ENCODE measurements at places on chromosomes 13 and 19.
A peak's percentile ranks its signal among the peaks of the same experiment; 100 is the strongest.

- no peak for DNase-seq
Observed at GRCh38 chr13:94324767-94325540, 154.5 kb downstream of the DCT start.

- no peak for DNase-seq
Observed at GRCh38 chr13:93853912-93854311, 625.6 kb downstream of the DCT start.

GRCh38 chr19:46115396-46116106 lies 8.9 kb downstream of the IGFL3 start:
- no peak for DNase-seq

DNA sequence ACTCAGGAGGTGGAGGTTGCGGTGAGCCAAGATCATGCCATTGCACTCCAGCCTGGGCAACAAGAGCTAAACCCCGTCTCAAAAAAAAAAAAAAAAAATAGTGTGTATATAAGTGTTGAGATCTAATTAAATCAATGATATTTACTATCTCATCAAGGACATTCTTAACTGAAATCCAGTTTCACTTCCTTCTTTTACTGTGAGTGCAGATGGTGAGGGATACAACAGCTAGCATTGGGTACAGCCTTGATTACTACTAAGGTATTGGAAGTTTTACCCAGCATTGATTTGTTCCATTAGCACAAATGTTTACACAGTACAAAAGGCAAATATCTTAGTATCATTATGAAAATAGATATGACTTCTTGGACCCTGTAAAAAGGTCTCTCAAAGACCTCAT lies 546.6 kb downstream of the KCTD12 start:
- no peak for DNase-seq

- no peak for DNase-seq
Observed at GRCh38 chr13:103255587-103256301, 189.5 kb upstream of the SLC10A2 start.

GRCh38 chr13:53601113-53601512 lies 572.5 kb downstream of the OLFM4 start:
- DNase-seq, result no peak

- DNase-seq, result no peak
Observed at GRCh38 chr19:55196803-55197202, 12.5 kb downstream of the PTPRH start.

- DNase-seq, result no peak
Observed at GRCh38 chr19:44574186-44574950, 39.0 kb upstream of the IGSF23 start.

- no peak for DNase-seq
Observed at GRCh38 chr19:3007975-3008374, 21.1 kb downstream of the TLE2 start.

GRCh38 chr13:38685431-38685830 lies 1.4 kb upstream of the FREM2 start:
- DNase-seq, result no peak

DNA sequence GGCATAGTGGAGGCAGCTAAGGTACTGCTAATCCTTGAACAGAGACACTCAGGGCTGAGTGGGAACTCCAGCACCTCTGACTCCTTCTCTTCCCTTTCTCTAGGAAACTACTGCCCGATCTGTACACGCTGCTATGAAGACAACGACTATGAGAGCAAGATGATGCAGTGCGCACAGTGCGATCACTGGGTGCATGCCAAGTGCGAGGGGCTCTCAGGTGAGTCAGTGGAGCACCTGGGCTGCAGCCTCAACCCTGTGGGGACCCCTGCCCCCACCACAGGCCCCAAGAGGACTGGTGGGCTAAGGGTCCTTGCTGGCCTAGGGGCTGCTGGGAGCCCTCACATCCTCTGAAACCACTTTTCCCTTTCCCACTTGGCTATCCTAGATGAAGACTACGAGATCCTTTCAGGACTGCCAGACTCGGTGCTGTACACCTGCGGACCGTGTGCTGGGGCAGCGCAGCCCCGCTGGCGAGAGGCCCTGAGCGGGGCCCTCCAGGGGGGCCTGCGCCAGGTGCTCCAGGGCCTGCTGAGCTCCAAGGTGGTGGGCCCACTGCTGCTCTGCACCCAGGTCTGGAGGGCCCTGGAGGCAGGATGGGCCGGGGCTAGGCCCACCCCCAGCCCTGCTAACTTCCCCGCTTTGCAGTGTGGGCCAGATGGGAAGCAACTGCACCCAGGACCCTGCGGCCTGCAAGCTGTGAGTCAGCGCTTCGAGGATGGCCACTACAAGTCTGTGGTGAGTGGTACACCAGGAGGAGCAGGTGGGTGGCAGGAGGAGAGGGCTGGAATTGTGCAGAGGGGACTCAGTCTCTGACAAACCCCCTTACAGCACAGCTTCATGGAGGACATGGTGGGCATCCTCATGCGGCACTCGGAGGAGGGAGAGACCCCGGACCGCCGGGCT lies 9.5 kb downstream of the KMT2B start:
- no peak for DNase-seq

DNA sequence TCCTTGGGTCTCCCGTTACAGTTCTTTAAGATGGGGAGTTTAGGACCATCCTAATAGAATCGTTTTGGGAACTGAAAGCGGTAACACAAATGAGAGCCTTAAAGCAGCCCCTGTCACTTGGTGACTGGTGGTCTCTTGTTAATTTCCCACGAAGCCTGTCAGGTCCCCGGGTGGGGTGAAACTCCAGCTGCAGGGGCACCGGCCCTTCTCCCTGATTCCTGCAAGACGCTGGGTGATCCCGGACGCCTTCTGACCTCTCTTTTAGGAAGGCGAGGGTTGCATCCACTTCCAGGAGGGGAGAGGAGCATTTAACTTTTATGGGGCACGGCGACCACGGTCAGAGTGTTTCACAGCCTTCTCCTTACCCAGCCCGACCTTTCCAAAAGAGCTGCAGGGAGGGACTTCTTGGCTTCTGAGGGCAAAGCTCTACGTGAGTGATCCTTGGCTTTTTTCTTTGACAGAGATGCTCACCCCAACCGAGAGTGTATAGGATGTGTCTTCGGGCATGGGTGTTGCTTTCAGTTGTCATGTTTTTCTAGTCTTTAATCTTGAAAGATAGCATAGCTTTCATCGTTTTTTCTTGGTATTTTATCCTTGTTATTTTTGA lies 688 bp downstream of the ZNF225 start:
- no peak for DNase-seq

- peak; percentile 68 for DNase-seq
Observed at GRCh38 chr19:46748325-46749109, 2.3 kb upstream of the STRN4 start.

DNA sequence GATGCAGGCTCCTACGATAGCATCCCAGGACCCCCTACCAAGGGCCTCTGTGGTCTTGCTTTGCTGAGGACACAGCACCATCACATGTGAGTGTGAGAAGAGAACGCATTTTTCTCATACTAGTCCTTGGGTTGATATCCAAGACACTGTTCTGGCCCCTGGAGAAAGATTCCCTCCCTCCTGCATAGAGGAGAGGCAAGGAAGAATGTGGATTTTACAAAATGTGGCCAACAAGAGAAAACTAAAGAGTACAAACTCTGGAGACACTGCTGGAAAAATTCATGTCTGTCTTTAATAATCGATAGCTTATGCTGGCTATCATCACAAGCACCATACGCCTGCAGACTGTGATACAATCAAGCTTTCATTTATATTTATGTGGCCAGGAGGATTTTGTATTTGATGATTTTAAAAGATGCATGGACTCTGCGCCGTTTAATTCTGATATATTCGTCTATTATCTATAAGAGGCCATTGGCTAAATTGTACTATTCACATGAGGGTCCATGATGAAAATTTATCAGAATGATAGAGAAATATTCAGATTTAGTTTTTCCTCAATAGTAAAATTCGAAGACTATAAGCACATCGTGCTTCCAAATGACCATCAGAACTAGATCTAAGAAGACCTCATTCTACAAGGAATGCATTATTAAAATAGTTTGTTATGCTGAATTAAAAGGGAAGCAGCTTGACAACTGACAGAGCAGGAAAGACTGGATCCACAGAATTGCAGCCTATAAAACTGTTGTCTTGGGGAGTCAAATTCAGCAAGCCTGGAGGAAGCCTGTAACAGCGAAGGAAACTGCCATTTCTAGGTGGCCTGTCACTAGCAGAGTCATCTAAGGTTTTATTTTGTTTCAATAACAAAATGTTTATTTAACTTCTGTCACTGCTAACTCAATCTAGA lies 578.7 kb downstream of the DIAPH3 start:
- no peak for DNase-seq

- DNase-seq, result no peak
Observed at GRCh38 chr13:18943273-18943672, 238.4 kb downstream of the TUBA3C start.

DNA sequence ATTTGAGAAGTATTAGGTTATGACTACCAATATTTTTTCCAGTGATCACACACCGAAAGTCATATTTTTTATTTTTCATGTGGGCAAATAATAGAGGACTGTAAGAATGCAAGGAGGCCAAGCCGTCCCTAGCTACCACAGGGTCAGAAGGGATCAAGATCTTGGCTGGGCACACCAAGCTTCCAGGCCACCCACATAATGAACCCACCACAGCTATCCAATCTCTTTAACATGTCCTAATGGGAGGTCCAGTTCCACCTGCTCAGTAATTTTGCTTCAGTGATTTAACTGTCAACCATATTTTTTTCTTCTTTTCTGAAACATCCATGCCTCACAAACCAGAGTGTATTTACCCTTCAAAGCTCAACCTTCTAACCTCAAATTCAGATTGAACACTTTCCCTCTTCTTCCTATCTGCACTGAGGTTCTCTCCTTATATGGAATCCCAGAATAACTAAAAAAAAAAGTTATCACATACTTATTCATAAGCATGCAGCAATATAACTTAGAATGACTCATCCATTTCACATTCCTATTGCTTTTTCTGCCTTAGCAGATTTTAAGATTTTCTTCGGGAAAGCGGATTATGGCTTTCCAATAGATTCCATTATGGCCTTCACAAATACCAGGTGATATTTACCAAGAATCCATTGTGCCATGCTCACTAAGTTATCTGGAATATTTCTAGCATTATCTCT lies 12.2 kb downstream of the ARGLU1 start:
- DNase-seq, result no peak

- no peak for DNase-seq
Observed at GRCh38 chr19:4301590-4302242, 473 bp downstream of the TMIGD2 start.

DNA sequence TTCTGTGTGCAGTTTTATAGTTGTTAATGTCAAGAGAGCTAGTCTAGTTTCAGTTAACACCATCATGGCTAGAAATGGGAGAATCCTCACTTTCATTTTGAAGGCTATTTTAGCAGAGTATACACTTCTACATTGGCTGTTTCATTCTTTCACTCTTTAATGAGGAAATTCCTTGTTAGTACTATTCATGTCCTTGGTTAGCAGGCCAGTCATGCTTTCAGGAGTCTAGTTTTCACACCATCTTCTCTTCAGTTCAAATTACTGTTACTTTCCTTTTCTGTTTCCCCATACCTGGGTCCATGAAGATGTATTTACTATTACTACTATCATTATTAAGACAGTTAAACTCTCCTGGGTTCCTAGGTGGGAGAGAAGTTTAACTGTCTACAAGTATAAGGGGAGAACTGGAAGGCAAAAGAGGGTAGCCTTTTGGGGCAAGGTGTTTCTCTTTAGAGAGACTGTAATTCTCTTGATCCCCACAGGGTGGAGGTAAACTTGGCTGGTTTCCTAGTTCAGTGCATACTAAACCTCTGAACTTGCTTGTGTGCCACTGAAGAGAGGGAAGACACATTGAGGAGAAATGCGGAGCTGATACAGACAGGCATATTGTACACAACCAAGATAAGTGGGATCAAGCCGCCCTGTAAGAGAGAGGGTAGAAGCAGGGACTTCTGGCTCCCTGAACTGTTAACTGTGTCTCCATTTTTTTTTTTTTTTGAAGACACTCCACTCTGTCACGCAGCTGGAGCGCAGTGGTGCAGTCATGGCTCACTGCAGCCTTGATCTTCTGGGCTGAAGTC lies 41.3 kb upstream of the IGFL4 start:
- DNase-seq, result no peak

GRCh38 chr13:79070343-79070974 lies 335.6 kb downstream of the RBM26 start:
- DNase-seq, result no peak

DNA sequence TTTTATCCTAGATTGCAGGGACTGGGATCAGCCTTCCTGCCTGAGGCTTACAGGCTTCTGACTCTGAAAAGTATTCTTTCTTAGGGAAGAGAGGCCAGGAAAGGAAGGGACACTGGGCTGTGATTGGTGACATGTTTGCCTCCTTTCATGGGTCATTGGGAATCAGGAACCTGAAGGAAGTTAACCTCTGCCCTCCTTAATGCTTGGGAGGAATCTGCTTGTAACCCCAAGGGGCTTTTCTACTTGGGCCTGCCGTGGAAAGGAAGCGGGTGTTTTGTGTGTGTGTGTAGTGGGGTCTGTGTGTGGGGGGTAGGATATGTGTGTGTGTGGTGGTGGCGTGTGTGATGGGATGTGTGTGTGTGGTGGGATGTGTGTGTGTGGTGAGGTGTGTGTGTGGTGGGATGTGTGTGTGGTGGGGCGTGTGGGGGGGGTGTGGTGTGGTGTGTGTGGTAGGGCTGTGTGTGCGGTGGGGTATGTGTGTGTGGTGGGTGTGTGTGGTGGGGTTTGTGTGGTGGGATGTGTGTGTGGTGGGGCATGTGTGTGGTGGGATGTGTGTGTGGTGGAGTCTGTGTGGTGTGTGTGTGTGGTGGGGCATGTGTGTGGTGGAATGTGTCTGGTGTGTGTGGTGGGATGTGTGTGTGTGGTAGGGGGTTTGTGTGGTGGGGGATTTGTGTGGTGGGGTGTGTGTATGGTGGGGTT lies 41.3 kb upstream of the NPAS1 start:
- DNase-seq, result peak; percentile 35

GRCh38 chr13:43573802-43574514 lies 212.8 kb downstream of the ENOX1 start:
- no peak for DNase-seq

DNA sequence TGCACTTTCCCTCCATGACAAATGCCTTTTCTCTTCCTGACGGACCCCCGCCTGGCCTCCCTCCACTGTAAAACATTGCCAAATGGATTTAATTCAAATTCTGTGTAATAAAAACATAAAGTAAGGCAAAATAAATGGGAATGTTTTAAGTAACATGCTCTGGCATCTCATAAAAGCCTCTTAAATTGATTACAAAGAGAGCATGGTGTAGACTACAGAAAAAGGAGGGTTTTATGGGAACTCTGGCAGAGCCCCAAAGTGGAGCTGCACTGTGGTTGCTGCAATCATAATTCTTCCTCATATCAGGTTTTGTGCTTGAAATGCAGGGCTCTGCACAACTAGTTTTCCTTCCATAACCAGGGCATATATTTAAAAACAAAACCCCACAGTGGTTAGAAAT lies 44.3 kb upstream of the SIAH3 start:
- DNase-seq, result no peak
